Type B pancreatic cell (in vitro differentiated cells): ENCODE measurements at places on chromosomes 6 and 20. TPM values are rescaled to one million over a fixed set of nuclear protein-coding genes. Genes with fewer than 3 reads are reported as not detected.

GRCh38 chr20:48292806-48293205, 507.5 kb upstream of the SULF2 start:
- H3K27me3 ChIP-seq, result peaks cover 22% of the 10 kb centered on the region
- H3K27ac ChIP-seq, result no peak overlapping the region
- no peak overlapping the region for H3K4me3 ChIP-seq

- DNase-seq, result no peak
- H3K4me1 ChIP-seq, result peaks cover 66% of the 10 kb centered on the region
- peak overlapping the region; percentile 71 for H3K4me3 ChIP-seq
- peaks cover 3% of the 10 kb centered on the region for H3K36me3 ChIP-seq
- no peaks in the 10 kb centered on the region for H3K27me3 ChIP-seq
Observed at GRCh38 chr6:3419624-3420272, 37.1 kb downstream of the SLC22A23 start.

DNA sequence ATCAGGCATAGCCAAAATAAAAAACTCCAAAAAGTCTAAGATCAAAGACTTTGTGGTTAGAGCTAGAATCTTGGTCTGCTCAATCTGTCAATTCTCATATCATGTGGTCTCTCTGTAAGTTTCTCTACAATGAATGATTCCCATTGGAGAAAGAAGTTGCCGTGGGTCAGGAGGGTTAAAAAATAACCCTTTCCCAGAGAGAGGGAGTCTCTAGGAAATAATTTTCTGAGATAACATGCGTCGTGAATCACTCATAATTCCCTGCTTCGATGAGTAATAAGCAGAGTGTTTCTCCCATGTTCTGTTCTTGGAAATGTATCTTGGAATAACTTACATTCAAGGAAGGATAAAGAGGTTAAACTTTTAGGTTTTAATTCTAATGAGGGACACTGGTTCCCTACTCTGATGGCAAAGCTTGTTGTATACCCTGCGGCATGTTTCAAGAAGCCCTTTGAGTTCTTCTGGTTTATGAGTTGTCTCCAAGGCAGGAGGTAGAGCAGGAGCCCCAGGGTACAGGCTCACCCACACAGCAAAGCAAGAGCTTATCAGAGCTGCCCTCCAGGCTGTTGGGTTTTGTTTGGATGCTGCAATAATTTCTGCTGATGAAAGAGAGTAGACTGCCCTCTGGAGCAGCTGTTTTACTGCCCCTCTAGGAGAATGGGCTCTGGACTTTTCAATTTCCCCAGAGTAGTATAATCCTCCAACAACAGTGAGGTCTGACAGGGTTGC, 599.1 kb downstream of the QKI start:
- no peak overlapping the region for H3K27ac ChIP-seq
- no peaks in the 10 kb centered on the region for H3K36me3 ChIP-seq
- no peak for DNase-seq
- H3K4me1 ChIP-seq, result no peaks in the 10 kb centered on the region
- peaks cover 3% of the 10 kb centered on the region for H3K27me3 ChIP-seq

DNA sequence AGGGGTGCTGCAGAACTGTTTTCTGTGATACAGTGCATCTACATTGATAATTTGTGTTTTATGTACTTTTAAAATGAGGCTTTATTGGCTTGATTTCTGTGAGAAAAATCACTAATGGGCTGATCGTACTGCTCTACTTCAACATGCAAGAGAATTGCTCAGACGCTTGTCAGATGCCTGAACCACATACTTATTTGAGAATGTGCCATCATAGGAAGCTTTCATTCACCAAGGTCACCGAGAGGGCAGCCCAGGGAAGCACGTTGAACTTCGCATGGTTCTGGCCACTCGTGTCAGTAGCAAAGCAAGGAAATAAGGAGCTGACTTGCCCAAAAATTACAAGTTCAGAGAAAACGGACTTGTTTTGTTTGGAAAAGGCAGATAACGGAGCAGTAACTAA, 168.5 kb upstream of the AKAP12 start:
- H3K36me3 ChIP-seq, result peaks cover 20% of the 10 kb centered on the region
- no peak for DNase-seq
- H3K27me3 ChIP-seq, result no peaks in the 10 kb centered on the region
- H3K4me3 ChIP-seq, result peak overlapping the region; percentile 24

- no peak for DNase-seq
- H3K27ac ChIP-seq, result no peak overlapping the region
- no peaks in the 10 kb centered on the region for H3K27me3 ChIP-seq
- H3K36me3 ChIP-seq, result no peaks in the 10 kb centered on the region
Observed at GRCh38 chr20:35578469-35578868, 36.6 kb downstream of the ERGIC3 start.

GRCh38 chr20:39785252-39785917, 823.2 kb downstream of the DHX35 start:
- H3K36me3 ChIP-seq, result no peaks in the 10 kb centered on the region
- no peaks in the 10 kb centered on the region for H3K4me1 ChIP-seq
- H3K27me3 ChIP-seq, result no peaks in the 10 kb centered on the region
- H3K27ac ChIP-seq, result no peak overlapping the region
- no peak overlapping the region for H3K4me3 ChIP-seq

DNA sequence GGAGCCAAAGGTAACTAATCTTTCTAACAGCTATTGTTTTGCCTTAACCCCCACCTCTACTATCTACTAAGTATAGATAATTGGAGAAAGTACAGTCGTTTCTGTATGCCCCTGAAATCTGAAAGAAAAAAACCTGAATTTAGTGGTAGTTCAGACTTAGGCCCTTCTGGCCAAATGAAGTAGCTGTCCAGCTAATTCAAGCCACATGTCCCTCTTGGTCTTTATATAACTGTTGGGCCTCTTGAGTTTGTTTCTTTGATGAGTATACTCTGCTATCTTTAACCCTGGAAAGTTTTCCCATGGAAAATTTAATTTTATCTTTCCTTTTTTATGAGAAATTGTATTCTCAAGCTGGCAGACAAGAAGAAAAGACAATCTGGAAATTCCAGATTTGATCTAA, 73.0 kb upstream of the FAM8A1 start:
- no peak overlapping the region for H3K4me3 ChIP-seq
- no peak overlapping the region for H3K27ac ChIP-seq
- peaks cover 4% of the 10 kb centered on the region for H3K4me1 ChIP-seq
- DNase-seq, result no peak
- peaks cover 13% of the 10 kb centered on the region for H3K36me3 ChIP-seq
- no peaks in the 10 kb centered on the region for H3K27me3 ChIP-seq

- DNase-seq, result no peak
- no peaks in the 10 kb centered on the region for H3K4me1 ChIP-seq
- H3K27ac ChIP-seq, result no peak overlapping the region
- H3K4me3 ChIP-seq, result no peak overlapping the region
- H3K36me3 ChIP-seq, result peaks cover 17% of the 10 kb centered on the region
- no peaks in the 10 kb centered on the region for H3K27me3 ChIP-seq
Observed at GRCh38 chr20:34843421-34843820, 18.0 kb upstream of the NCOA6 start.

DNA sequence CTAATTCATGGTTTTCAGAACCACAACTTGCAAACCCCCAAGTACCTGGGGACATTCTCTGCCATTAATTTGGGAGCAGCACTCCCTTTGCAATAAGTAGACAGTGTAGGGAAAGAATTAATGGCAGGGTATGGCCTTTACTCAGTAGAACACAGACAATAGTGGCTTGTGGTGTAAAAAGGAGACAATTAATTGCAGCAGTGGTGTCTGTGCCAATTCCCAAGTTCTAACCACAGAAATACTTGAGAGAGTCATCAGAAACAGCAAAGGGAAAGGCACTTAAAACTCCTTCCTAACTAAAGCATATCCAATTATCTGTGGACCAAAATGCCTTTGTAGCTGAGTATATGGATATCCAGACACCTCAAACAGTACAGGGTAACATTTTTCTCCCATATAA, 257.6 kb upstream of the POU3F2 start:
- H3K4me3 ChIP-seq, result no peak overlapping the region
- H3K27ac ChIP-seq, result no peak overlapping the region
- H3K27me3 ChIP-seq, result peaks cover 5% of the 10 kb centered on the region
- DNase-seq, result no peak
- no peaks in the 10 kb centered on the region for H3K4me1 ChIP-seq

GRCh38 chr20:58710481-58711265, 18.1 kb downstream of the NPEPL1 start:
- H3K27ac ChIP-seq, result no peak overlapping the region
- H3K4me3 ChIP-seq, result no peak overlapping the region
- peaks cover 2% of the 10 kb centered on the region for H3K36me3 ChIP-seq
- H3K4me1 ChIP-seq, result no peaks in the 10 kb centered on the region

DNA sequence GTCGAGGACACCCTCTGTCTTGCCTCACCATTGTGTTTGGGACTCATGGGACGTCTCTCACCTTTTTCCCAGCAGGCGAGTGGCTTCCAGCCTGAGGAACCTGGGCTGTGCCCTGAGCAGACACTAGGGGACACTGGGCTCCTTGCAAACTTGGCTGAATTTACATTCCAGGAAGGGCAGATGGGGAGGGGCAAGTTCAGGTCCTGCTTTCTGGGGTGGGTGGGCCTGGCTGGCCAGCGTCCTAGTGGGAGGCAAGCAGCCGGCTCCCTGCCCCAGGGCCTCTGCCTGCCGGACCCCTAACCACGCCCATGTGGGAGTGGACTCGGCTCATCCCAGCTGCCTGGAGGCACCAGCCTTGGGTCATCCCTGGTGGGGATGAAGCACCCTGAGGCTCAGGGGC, 48.2 kb upstream of the MLN start:
- peaks cover 13% of the 10 kb centered on the region for H3K27me3 ChIP-seq
- peaks cover 15% of the 10 kb centered on the region for H3K4me1 ChIP-seq
- H3K4me3 ChIP-seq, result no peak overlapping the region
- no peaks in the 10 kb centered on the region for H3K36me3 ChIP-seq

GRCh38 chr6:28393912-28394662, 5.5 kb downstream of the ZSCAN12 start:
- no peaks in the 10 kb centered on the region for H3K27me3 ChIP-seq
- no peak for DNase-seq
- peaks cover 34% of the 10 kb centered on the region for H3K4me1 ChIP-seq
- peaks cover 59% of the 10 kb centered on the region for H3K36me3 ChIP-seq
- H3K27ac ChIP-seq, result no peak overlapping the region

- no peak for DNase-seq
- no peaks in the 10 kb centered on the region for H3K36me3 ChIP-seq
- H3K27ac ChIP-seq, result no peak overlapping the region
Observed at GRCh38 chr6:132571774-132572173, 1.7 kb downstream of the TAAR6 start.

DNA sequence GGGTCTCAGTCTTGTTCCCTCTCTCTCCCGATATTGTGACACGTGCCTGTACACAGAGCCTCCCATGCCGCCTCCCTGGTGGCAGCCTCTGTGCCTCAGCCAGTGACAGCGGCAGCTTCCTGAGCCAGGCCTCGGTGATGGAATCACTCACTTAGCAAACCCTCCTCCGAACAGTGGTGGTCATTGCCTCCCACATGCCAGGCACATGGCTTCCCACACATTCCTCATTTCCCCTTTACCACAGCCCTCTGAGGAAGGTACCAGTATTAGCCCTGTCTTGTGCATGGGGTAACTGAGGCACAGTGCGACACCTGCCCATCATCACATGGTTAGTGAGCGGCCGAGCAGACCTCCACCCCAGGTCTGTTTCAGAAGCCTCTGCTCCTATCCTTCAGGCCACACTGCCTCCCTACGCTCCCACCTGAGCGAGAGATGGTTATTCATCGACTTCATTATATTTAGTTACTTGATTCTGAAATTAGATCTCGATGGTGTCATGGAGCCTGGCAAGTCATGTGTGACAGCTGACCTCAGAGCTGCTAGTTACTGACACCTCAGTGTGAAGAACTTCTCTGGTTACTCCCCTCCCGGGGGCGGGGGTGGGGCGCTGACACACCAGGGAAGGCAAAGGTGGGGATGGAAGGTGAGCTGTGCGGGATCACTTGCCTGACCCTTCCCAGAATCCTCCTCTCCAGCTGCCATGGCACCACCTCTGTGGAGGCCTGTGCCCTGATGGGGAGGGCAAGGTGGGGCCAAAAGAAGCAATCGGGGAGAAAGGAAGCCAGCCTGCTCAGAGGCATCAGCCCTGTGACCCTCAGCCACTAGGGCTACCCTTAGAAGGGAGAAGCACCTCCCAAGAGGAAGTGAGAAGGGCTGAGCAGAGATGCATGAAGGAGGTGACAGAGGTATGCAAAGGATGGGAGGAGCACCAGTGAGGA, 17.9 kb downstream of the MDGA1 start:
- H3K27ac ChIP-seq, result no peak overlapping the region
- H3K4me3 ChIP-seq, result no peak overlapping the region
- no peaks in the 10 kb centered on the region for H3K36me3 ChIP-seq
- H3K4me1 ChIP-seq, result no peaks in the 10 kb centered on the region
- no peak for DNase-seq

GRCh38 chr20:48843057-48843806, 15.4 kb upstream of the PREX1 start:
- no peaks in the 10 kb centered on the region for H3K36me3 ChIP-seq
- no peak overlapping the region for H3K4me3 ChIP-seq
- no peak overlapping the region for H3K27ac ChIP-seq
- peaks cover 16% of the 10 kb centered on the region for H3K27me3 ChIP-seq
- H3K4me1 ChIP-seq, result peaks cover 17% of the 10 kb centered on the region
- DNase-seq, result no peak

DNA sequence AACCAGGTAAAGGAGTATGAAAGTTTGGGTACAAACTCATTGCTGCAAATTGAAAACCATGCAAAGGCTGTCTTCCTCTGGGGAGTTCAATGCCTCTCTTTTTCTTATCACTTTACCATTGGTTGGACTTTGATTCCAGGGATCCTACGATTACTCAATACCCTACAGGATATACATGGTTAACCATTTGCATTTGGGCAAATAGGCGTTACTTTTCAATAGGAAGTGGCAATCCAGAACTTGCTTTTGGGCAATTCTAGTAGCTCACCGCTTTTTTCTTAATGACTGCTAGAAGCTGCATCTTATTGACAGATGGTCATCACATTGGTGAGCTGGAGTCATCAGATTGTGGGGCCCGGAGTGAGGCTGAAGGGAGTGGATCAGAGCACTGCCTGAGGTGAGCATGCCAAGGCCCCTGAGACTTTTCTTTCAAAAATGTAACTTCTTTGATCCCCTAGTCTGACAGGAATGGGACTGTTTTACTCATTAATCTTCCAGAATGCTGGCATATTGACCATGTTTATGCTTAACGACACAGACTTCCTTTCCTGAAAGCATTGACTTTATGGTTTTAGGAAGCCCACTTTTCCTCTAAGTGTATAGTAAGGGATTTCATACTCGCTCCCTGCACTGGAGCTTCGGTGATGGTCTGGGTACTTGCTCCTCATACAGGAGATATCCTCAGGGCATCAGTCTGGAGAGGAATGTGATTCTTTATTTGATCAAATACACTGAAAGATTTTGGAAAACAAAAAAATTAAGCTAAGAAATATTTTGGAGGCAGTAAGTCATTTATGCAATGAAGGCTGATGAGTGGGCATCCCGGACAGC, at the start of gene CCR6:
Gene CCR6, plus strand, starts transcription at position 270 of the 831 bp plus-strand sequence. CDS start 13,039 bp downstream, outside the sequence.
- DNase-seq, result no peak
- no peaks in the 10 kb centered on the region for H3K36me3 ChIP-seq
- no peaks in the 10 kb centered on the region for H3K4me1 ChIP-seq

The OR12D3 gene
- not detected in 2 replicates for total RNA-seq

The CARMIL1 gene
- total RNA-seq, result 11.8 and 17.2 TPM in 2 replicates

The MEI4 gene
- total RNA-seq, result 0.29 and 1.1 TPM in 2 replicates

The PCSK2 gene
- total RNA-seq, result 46.4 and 61.2 TPM in 2 replicates

The CRISP2 gene
- 0.48 and 0.58 TPM in 2 replicates for total RNA-seq

The LRFN2 gene
- 1.1 and 3.4 TPM in 2 replicates for total RNA-seq

The LTA gene
- total RNA-seq, result 0.22 TPM in 1 of 2 replicates, not detected in the other

The ZNF334 gene
- total RNA-seq, result 12.6 and 19.7 TPM in 2 replicates

The GSTA2 gene
- total RNA-seq, result 20.7 and 25.3 TPM in 2 replicates

The COL20A1 gene
- total RNA-seq, result 0.36 and 0.43 TPM in 2 replicates
